SHP77 treated with DMSO at 0.1 percent for 48 hours (cell line): ENCODE measurements at places on chromosomes 2 and 18.

DNA sequence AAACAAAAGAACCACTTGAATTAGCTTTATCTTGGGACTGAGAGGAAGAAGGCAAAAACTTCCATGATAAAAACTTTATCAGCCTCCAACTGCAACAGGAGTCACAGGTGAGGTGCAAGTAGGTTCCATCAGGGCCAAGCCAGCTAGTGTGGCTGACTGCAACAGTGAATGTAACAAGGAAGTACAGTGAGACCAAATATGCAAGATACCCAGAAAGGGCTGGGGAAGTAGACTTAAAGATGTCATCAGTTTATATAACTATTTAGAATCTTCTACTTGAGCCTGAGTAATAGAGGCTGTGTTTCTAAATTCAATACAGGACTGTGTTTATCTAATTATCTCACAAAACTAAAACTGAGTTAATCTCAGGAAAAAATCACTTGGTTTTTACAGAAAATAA lies 14.8 kb downstream of the PLEKHM3 start:
- no peak for DNase-seq

- no peak for DNase-seq
Measured at GRCh38 chr18:48663931-48664847, 125.4 kb downstream of the CTIF start.

DNA sequence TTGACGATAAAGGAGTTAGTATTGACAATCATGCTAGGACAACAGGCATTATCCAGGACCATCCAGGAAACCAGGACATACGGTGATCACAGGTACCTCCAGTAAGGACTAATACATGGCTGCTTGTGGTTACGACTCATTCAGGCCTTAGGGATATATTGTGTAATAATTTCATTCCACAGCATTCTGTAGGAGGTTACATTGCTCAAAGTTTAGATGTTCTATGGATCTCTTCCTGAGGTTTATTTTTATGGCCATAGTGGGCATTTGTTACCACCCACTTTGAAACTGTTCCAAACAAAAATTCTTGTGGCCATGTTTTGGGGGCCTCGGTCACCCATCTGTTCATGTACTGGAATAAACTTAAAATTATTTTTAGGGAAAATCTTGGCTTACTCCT lies 431.6 kb downstream of the METTL4 start:
- no peak for DNase-seq

DNA sequence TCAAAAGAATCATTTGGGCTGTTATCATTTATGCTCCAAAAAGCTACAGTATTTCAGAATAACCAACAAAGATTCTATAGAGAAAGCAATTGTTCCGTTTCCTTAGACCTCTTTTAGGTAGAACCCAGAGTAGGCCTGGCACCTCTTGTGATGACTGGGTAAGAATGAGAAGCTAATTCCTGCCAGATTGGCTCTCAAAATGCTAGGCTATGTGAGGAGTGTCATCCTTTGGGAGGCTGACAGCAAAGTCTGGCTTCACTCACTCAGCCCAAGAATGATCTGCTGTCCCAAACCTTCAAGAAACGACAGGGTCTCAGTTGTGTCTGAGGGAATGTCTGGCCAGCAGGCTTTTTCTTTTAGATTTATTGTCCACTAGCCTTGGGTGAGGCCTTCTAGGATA lies 4.5 kb downstream of the CERS6 start:
- DNase-seq, result no peak

GRCh38 chr18:39550701-39551100 lies 1985.1 kb upstream of the CELF4 start:
- no peak for DNase-seq

- no peak for DNase-seq
Measured at GRCh38 chr2:102229141-102229769, 42.4 kb downstream of the IL1RL2 start.

DNA sequence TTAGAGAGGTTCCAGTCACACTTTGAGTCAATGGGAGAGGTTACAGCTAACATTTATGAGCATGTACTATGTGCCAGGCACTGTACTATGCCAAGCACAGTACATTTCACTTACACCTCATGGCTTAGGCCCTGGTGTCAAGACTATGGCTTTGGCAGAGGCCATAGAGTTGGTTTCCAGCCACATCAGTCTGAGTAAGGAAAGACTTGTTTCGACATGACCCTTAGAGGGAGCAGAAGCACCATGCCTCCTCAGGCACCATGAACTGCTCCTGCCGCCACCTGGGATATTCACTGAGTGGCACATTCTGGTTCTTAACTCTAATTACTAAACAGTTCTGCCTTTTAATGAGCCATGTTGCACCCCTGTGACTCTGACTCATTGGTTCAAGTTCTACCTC lies 12.7 kb downstream of the DGUOK start:
- no peak for DNase-seq

DNA sequence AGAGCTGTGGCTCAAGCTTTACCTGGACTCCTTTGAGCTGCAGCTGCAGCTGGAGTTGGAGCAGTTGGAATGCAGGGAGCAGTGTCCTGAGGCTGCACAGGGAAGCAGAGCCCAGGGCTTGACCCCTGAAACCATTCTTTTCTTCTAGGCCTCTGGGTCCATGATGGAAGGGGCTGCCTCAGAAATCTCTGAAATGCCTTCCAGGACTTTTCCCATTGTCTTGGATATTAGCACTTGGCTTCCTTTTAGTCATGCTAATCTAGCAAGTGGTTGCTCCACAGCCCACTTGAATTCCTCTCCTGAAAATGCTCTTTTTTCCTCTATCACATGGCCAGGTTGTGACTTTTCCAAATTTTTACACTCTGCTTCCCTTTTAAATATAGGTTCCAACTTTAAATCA lies 108.6 kb upstream of the RNF152 start:
- DNase-seq, result no peak

DNA sequence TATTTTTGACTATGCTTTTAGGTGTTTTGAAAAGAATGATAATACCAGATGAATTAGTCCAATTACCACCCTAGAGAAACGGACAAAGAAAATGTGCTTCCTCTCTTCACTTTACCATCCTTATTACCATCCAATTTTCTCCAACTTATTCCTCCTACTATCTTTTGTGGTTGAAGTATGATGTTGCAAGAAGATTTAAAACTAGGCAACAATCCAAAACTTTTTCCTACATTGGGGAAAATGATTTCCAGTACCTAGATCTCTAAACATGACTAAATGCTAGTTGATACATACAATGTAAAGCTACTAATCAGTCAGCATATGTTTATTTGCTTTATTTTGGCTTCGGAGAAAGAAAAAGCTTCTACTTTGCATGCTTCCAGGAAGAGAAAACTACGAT lies 355.0 kb upstream of the LYPD1 start:
- no peak for DNase-seq

DNA sequence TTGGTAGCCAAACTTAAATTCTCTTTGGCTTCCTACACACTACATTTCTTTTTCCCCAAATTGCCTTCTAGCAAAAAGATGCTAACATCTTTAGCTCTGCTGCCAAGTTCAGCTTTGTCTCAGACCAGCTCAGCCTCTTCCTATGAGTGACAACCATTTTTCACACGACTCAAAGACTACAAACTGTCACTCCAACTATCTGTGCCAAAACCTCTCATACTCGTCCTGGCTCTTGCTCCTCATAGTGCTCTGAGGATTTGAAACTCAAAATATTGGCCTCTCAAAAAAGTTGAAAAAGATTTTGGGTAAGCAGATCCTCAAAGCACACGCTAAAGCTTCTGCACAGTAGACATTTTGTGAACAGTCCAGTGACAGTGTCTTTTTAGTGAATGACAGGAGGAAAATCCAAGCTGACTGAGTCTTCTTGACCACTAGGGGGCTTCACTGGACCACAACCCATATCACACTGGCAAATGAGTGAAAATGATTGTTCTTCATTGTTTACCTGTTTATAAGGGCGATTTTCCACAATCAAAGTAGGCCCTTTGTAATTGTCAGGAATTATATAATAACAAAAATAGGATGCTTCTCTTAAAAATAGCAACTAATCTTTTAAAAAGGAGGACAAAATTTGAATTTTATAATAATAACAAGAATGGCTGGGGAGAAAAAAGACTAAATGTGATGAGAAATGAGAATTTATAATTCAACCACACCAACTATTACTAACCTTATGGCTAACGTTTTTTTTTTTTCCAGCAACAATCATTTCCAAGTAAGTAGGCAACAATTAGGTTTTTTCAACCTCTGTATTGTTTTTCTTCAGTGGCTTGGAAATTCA lies 85.5 kb upstream of the PGAP1 start:
- DNase-seq, result peak; percentile 33

GRCh38 chr18:62839874-62840713 lies 124.8 kb downstream of the PHLPP1 start:
- no peak for DNase-seq

DNA sequence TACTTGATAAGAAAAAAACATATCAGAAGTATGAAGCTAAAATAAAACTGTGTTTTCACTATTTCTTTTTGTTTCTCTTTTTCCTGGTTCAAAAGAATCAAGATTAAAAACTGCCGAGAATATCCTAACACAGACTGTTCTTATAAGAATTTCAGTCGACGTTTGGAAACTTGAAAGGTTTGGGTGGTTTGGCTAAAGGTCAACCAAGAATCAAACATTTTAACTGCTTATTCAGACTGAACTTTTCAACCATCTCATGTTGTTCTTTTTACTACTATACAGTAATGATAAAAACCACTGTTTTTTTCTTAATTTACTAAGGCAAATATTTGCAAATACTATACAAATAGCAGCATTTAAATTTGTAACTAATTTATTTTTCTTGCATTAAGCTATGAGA lies 308.5 kb upstream of the TFPI start:
- DNase-seq, result no peak

GRCh38 chr18:65906621-65907034 lies 155.8 kb downstream of the CDH7 start:
- DNase-seq, result no peak

- no peak for DNase-seq
Measured at GRCh38 chr2:56539618-56540017, 355.8 kb downstream of the CCDC85A start.

GRCh38 chr2:28263690-28264089 lies 129.0 kb upstream of the FOSL2 start:
- no peak for DNase-seq

- DNase-seq, result no peak
Measured at GRCh38 chr2:159362094-159362493, 75.6 kb upstream of the WDSUB1 start.

DNA sequence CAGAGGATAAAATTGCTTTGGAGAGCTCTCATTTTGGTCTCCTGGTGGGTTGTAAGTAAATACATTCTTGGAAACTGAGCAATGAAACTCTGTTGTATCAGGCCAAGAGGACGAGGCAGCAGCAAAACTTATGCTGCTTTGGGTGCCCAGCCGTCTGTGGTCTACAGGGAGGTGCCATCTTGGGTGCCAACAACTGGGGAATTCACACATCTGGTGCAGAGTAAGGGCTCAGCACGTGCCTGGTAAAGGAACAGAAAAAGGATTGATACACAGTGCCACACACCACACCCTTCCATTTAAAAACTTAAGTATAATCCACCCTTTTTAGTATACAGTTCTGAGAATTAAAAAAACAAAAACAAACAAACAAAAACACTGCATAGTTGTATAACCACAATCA lies 221.9 kb downstream of the TSN start:
- no peak for DNase-seq

DNA sequence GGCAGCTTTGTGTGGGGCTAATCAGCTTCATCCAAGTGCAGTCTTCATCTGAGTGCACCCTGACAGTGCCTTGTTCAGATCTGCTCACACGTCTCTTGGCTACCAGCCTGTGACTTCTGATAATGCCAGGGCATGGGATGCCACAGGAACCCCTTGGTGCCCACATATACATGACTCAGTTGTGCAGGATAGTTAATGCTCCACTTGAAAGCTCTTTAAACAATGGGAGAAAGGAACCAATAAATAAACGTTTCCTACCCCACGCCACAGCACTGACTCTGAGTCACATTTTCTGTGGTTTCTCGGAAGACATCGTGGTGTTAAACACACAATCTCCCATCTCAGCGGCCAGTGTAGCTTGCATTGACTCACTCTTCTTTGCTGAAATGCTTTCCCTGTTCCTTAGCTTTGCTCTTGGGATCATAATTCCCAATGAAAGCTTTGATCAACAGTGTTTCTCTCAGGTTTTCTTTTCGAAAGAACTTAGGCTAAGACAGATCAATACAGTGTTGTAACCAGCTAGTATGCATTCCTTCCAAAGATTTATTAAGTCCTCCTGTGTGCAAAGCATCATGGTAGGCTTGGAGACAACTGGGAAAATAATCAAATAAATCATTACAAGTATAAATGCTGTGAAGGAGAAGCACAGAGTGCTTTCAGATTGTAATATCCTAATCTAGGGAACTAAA lies 142.0 kb downstream of the COPS8 start:
- no peak for DNase-seq

DNA sequence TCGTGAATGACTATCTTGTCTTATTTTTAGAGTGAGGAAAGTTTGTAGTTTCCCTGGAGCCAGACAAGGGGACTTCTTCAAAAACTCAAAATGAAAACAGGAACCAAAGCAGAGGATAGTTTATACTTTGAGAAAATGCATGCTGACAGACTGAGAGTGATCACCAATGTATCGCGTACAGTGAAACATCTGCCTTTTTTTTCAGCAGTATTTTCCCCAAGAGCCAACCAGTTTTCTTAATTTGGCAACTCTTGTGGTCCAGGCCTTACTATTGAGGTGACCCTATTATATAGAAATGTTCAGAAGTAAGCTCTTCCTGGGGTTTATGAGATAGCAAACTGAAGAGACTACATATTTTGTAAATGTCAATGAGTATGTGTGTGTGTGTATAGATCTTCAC lies 153.7 kb upstream of the VRK2 start:
- DNase-seq, result no peak

- DNase-seq, result no peak
Measured at GRCh38 chr18:63111671-63112402, 207.7 kb downstream of the BCL2 start.

- no peak for DNase-seq
Measured at GRCh38 chr18:32469691-32470459, 807 bp downstream of the GAREM1 start.
